ENCODE measurements at places on chromosomes 1 and 21.

GRCh38 chr1:51612447-51612961 is 4.4 kb upstream of the OSBPL9 start:
- peak; percentile 69 for DNase-seq

DNA sequence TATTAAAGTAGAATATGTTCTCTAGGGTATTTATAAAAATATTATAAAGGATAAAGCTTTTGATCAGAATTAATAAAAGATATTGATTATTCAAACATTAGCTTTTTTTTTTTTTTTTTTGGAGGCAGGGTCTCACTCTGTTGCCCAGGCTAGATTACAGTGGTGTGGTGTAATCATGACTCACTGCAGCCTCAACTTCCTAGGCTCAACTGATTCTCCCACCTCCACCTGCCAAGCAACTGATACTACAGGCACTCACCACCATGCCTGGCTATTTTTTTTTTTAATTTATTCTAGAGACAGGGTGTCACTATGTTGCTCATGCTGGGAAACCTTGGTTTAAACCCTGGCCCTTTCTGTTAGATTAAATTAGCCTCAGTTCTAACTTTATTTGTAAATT is 188.3 kb downstream of the CLEC20A start:
- no peak for DNase-seq

DNA sequence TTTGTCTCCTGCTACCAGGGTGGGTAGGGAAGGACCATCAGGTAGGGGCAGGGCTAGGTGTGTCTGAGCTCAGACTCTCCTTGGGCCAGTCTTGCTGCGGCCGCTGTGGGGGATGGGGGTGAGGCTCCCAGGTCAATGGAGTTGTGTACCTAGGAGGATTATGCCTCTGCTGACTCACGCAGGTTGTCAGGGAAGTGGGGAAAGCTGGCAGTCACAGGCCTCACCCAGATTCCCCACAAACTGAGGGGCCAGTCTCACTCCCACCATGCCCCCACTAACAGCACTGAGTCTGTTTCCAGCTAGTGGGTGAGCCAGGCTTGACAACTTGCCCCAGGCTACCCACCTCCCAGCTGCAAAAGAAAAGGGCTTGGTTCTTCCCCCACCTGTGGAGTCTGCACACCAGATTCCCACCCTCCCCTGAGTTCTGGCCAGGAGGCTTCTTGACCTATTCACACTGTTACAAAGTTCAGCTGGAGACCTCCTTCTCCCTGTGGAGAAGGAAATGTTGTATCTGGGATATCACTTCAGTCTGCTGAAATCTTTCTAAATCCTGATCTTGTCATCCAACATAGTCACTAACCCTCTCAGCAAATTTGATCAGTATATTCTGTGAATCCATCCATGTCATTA is 69.2 kb upstream of the GJA8 start:
- DNase-seq: no peak

DNA sequence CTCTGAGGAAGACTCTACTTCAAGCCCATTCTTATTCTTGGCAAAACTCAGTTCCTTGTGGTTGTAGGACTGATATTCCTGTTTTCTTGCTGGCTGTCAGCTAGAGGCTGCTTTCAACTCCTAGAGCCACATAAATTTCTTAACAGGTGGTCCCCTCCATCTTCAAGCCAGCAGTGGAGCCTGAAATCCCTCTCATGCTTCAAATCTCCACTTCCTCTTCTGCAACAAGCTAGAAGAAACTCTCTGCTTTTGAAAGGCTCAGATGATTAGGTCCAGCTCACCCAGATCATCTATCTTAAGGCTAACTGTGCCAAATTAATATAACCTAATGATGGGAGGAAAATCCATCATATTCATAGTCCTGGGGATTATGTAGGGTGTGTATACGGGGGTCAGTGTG is 43.2 kb upstream of the CD34 start:
- DNase-seq: no peak

GRCh38 chr1:155134880-155135414 is 705 bp upstream of the SLC50A1 start:
- peak; percentile 92 for DNase-seq

GRCh38 chr1:1275836-1276235 is 2.2 kb upstream of the UBE2J2 start:
- DNase-seq: no peak

- no peak for DNase-seq
These were observed 57.9 kb downstream of the FMN2 start for GRCh38 chr1:240149484-240150094.

GRCh38 chr1:173529106-173529505 is 52.0 kb downstream of the PRDX6 start:
- no peak for DNase-seq

- no peak for DNase-seq
These were observed 41.8 kb upstream of the SLC16A1 start for GRCh38 chr1:112997781-112998180.

DNA sequence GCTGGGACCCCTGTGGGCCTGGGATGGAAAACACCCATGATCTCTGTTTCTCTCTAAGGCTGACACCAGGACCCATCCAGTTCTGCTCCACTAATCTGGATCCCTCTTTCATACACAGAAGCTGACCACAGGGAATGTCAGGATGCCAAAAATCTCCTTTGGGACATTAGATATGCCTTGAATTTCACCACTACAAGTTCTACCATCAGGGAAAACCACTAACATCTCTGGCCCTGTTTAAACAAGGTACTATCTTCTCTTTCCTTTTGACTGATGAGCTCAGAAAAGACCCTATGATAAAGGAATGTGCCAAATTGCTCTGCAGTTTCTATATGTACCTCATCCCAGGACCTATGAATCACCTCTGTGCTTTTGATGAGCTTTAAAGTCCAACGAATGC is 10.2 kb upstream of the PLXNA2 start:
- DNase-seq: no peak

DNA sequence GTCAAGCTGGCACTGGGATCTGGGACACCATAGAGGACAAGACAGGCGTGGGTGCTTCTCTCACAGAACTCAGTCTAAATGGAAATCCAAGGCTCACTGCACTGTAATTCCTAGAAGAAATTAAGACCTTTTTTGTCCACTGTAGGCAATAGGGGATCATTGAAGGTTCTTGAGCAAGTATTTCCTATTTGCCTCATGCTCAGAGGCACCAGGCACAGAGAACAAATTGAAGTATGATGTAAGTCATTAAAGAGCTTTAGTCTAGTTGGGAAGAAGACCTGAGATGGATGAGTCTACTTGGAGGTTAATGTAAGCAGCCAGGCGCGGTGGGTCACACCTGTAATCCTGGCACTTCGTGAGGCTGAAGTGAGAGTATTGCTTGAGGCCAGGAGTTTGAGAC is 34.6 kb downstream of the EIF2D start:
- DNase-seq: no peak

GRCh38 chr1:17653728-17654351 is 101.3 kb upstream of the ACTL8 start:
- no peak for DNase-seq

DNA sequence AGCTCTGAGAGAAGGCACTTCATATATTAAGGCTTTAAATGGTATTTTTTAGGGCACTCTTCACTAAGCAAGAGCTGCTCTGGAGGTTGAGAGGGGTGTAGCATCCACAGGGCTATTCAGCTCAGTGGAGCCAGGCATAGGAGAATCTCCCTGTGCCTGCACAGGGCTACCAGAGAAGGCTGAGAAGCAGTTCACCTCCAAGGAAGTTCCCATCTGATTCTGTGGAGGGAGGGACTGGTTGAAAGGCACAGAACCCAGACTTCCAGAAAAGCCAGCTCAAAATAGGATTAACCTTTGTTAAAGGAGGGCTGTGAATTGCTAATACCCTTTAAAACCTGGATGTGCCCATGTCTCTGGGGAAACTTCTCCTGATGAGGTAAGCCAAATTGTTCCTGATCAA is 304.5 kb downstream of the TTLL7 start:
- DNase-seq: no peak

DNA sequence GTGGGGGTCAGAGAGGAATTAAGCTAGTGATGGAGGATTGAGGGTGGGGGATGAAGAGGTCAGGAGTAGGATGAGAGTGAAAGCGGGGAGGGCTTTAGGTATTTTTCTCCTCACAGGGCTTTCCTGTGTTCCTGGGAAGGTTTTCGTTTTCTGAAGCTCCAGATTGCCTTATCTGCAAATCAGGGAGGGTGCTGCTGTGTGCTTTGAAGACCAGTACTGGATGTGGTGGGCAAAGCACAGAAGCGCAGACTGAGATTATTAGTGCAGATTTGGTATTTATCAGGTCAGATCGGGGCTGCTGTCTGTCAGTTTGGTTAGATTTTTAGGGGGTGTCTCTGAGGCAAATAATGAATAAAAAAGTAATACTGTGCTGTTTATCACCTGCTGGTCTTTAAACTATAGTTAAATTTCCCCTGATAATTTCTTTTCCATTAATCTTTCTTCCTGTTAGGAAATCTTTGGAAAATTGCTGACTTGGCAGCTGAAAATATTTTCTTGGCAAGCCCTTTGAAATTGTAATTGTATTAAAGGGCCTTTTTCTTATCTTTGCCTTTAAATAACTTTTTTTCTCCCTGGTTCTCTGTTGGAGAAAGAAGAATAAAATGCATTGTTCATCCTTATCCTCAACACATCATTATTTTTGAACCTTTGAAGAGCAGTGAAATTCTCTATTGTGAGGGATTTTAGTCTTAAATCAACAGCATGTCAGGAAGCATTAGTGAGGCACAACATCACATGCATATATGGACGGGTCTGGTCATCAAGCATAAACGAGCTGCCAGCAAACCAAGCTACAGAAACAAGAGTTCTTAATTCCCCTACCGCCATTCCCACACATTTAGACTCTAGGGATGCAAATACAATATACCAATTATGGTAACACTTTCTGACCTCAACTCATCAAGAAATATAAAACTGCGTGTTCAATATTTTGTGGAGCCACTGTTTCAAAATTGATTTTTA is 139.6 kb downstream of the S1PR1 start:
- no peak for DNase-seq

- DNase-seq: no peak
These were observed 363.3 kb downstream of the RPS6KC1 start for GRCh38 chr1:213414346-213414745.

GRCh38 chr1:168706391-168706992 is 22.5 kb downstream of the DPT start:
- no peak for DNase-seq

- no peak for DNase-seq
These were observed 449.1 kb upstream of the KAZN start for GRCh38 chr1:14149431-14149830.

DNA sequence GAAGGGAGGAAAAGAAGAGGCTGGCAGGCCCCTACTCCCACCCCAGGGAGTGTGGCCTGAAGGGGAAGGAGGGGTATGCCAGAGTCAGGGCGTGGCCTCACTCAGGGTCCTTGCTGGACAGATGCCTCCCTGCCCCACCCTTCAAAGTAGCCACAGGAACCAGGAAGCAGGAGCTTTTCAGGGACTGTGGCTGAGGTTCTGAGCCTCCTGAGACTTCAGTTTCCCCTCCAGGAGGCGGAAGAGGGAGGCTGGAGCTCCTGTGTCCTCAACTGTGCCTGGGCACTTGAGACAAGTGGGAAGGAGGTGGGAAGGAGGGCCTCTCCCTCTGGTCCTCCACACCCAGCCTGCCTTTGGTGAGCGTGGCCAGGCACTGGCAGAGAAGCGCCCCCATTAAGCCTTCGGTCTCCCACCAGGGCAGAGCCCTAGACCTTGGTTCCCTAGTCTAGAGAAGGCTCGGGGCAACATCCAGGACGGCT is 5.3 kb downstream of the CELSR2 start:
- no peak for DNase-seq

DNA sequence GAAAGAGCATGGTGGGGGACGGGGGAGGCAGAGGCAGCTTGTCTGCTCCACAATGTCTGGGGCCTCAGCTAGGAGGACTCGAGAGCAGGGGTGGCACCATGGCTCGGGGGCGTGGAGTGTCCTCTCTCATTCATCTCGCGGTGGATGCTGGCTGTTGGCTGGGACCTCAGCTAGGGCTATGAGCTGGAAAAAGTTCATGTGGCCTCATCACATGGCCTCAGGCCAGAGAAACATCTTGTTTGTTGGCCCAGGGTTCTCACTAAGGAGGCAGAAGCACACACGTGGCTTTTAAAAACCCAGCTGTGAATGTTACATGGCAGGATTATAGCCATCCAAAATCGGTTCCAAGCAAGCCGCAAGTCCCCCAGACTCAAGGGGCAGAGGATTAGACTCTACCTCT is 6.2 kb upstream of the CENPS start:
- no peak for DNase-seq

DNA sequence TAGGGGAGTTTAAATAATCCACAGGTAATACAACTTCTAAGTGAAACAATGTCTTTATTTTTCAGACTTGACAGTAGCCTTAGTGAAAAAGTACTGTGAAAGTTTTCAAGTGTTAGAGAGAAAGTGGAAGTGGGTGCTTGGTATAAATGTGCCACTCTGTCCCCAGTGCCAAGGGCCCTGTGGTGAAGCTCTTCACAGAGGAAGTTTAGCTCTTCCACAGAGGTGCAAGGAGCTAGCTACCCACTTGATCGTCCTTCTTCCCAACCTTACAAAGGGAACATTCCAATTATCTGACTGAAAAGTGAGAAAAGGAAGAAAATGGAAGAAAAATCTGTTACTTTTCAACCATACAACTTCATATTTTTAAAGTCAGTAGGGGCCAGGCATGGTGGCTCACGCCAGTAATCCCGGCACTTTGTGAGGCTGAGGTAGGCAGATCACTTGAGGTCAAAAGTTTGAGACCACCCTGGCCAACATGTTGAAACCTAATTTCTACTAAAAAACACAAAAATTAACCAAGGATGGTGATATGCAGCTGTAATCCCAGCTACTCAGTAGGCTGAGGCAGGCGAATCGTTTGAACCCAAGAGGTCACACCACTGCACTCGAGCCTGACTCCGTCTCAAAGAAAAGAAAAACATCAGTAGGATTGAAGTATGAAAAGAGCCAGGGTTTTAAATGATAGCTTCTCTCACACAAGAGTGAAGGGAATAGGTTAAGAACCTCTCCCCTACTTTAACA is 41.0 kb upstream of the PTPRC start:
- DNase-seq: no peak

GRCh38 chr1:172818841-172819527 is 160.1 kb downstream of the FASLG start:
- DNase-seq: no peak

- no peak for DNase-seq
These were observed 3.5 kb upstream of the FCMR start for GRCh38 chr1:206925106-206925736.

DNA sequence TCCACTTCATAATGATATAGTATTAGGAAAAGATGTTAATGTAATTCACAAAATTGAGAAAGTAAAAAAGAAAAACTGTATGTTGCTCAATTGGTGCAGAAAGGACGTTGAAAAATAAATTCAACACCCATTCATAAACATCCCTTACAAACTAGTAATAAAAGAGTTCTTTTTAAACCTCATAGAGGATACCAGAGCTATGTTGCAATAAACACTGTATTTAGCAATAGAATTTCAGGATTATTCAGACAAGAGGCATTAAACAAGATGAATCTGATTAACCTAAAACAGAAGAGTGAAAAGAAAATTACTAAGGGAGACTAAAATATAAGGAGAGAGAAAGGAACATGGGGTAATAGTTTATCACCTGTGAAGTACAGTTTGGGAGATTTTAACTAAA is 154.8 kb downstream of the NTPCR start:
- DNase-seq: no peak
